ENCODE measurements at places on chromosomes 11 and 22.

DNA sequence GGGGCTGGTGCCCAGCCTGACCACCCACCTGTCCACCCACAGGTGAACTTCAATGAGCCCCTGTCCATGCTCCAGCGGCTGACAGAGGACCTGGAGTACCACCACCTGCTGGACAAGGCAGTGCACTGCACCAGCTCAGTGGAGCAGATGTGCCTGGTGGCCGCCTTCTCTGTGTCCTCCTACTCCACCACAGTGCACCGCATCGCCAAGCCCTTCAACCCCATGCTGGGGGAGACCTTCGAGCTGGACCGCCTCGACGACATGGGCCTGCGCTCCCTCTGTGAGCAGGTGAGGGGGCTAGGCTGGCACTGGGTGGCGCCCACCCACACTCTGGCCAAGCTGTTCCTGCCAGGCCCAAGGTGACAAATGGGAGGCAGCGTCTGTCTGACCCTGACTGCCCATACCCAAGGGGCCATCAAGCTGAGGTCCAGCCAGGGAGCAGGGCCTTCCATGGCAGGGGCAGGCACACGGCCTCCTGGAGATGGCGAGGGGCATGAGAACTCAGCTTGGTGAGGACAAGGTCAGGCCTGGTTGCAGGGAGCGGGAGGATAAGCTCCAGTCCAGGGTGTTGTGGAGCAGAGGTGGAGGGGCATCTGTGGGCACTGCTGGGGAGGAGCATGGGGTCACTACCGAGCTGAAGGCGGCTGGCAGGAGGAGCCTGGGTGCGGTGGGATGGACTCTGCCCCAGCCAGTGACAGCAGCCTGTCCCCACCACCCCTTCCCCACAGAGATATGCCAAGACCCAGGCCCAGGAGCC lies 77.7 kb downstream of the MORC2 start:
- no peak for DNase-seq

GRCh38 chr22:48795664-48796063 lies 1032.0 kb downstream of the BRD1 start:
- no peak for DNase-seq

DNA sequence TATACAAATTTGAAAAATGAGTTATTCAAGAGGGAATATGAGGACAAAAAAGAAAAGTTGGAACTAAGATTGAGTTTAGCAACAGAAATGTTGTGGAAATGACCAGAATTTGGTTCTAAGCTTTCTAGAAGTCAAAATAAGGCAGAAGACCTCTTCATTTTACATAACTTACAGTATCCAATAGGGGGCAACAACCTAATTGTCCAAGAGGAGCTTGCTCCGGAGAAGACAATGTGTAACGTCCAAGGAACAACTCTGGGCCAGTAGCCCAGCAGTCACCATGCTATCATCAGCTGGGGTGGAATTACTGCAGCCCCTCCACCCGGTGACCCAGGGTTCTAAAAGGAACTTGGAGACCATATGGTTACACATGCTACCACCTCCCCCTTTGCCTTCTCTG lies 14.1 kb downstream of the CNTF start:
- DNase-seq: no peak

GRCh38 chr11:45658292-45658991 lies 7.0 kb downstream of the CHST1 start:
- DNase-seq: no peak

GRCh38 chr11:8719721-8720120 lies 37.1 kb downstream of the RPL27A start:
- DNase-seq: no peak

- peak; percentile 95 for DNase-seq
Measured at GRCh38 chr11:114295676-114296604, at the start of gene NNMT. NNMT (plus strand) TSS chr11:114296399; CDS start chr11:114296557, 158 bp downstream.

- DNase-seq: no peak
Measured at GRCh38 chr11:30282289-30282631, 40.6 kb upstream of the ARL14EP start.

Data from skeletal muscle cell (primary cell).